Stimulated activated CD8-positive, alpha-beta memory T cell treated with anti-CD3 and anti-CD28 coated beads, Interleukin-15, amount 100 ng/mL, for 1 hour (primary cell): ENCODE measurements at places on chromosomes 2 and 18.

DNA sequence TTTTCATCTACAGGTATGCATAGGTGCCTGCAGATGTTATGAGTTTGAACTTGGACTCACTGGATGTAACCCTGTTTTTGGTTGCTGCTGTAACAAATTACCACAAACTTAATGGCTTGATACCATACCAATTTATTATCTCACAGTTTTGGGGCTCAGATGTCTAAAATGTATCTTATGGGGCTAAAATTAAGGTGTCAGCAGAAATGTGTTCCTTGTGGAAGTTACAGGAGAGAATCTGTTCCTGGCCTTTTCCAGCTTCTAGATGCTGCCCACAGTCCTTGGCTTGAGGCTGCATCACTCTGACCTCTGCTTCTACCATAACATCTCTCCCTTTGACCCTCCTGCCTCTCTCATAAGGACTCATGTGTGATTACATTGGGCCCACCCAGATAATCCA is 47.6 kb downstream of the POLE4 start:
- no peak for DNase-seq

DNA sequence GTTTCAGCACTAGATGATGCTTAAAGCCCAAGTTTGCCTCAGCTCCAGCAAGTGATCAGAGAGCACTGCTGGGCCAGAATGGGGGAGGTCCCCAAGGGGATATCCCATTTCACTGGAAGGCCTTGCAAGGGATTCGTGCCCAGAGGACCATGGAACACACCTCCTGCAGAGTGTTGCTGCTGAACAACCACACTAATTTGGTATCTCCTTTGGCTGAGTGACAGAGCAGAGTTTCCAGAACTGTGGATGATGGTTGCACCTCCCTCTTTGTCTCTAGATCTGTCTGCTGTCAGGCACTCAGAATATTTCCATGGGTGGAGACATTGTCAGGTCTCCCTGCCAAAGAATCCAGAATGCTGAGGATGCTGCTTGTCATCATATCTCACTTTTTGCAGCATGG is 484.8 kb upstream of the NETO1 start:
- no peak for DNase-seq

DNA sequence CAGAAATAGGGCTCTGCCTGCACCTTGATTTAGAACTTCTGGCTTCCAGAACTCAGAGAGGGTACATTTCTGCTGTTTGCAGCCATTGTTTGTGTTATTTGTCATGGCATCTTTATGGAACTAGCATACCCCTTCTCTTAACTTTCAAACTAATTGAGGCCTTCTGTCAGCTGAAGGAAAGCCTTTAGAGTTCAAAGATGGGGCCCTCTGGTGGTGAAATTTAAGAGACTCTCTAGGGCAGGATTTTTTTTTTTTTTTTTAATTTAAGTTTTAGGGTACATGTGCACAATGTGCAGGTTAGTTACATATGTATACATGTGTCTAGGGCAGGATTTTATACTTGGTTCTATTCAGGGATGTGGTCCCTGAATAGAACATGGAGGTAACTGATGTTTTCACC is 260.6 kb upstream of the LINC00305 start:
- no peak for DNase-seq

- no peak for DNase-seq
Measured at GRCh38 chr2:120750488-120751210, 15.0 kb downstream of the GLI2 start.

DNA sequence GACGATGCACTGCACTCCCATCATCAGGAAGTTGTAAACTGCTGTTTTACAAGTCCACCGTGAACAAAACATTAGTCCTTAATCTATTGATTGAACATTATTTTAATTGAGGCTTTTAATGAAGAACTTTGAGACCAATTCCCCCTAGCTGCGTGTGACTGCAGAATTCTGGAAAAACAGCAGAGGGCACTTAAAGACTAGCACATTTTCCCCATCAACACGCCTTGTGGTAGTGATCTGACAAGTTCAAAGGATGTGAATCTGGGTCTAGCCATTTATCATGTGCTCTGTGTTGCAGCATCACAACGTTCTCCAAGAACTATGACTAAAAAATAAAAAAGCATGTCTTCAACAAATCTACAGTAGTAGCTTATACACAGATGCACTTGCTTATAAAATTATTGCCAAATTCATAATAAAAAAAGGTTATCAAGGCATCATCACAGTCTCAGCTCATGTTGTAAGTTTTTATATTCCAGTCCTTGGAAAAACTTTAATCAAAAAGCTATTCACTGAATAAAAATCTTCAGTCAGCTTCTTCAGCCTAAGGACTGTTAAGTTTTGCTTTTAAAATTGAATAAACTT is 35.8 kb downstream of the SKOR2 start:
- DNase-seq, result no peak

DNA sequence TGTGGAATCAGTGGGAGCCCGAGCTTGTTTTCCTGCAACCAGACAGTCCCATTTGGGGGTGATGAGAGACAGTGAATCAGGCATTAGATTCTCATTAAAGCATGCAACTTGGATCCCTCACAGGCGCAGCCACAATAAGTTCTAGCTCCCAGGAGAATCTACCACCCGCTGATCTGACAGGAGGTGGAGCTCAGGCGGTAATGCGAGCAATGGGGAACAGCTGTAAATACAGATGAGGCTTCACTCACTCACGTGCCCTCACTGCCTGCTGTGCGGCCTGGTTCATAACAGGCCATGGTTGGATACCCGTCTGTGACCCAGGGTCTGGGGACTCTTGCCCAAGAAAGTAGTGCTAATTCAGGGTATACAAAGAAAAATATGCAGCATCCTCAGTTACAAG is 144.8 kb upstream of the RGPD4 start:
- no peak for DNase-seq

DNA sequence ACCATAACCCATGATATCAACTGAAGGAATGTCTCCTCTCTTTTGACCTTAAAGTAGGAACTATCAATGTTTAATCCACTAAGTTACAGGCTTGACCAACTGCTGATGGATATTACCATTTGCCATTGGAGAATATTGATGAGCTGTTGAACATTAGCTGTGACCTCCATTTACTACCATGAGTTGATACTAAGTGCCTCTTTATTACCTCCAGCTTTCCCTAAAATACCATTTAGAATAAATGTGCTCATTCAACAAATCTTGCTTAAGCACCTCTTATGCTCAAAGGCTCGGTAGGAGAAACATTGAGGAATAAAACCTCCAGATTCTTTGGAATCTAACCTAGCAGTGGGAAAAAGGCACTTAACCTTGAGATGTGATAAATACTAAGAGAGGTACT is 81.2 kb downstream of the FAM124B start:
- DNase-seq, result no peak

DNA sequence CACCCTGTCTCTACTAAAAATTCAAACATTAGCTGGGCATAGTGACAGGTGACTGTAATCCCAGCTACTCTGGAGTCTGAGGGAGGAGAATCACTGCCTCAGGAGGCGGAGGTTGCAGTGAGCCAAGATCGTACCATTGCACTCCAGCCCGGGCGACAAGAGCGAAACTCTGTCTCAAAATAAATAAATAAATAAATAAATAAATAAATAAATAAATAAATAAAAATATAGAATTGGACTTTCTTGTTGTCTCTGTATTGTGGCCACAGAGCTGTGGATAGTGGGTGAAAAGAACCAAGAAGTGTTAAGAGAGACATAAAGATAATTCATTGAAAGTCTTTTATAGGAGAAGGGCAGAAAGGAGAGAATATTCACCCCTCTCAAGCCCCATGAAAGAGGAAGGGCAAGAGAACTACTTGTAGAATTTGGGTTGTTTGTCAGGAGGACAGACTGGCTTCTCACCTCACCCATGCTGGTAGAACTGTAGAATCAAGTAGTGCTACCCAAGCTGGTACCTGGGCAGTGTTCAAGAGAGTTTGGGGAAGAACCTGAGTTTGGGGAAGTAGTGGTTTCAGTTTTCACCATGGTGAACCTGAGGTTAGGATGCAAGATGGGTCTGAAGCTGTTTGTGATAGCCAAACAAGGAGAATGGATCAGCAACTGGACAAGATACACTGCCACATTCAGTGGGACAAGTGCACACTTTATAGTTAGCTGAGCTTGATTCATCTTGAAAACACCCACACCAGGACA is 256.5 kb downstream of the CD226 start:
- no peak for DNase-seq

- DNase-seq, result no peak
Measured at GRCh38 chr2:162368494-162368893, 24.6 kb downstream of the GCA start.

DNA sequence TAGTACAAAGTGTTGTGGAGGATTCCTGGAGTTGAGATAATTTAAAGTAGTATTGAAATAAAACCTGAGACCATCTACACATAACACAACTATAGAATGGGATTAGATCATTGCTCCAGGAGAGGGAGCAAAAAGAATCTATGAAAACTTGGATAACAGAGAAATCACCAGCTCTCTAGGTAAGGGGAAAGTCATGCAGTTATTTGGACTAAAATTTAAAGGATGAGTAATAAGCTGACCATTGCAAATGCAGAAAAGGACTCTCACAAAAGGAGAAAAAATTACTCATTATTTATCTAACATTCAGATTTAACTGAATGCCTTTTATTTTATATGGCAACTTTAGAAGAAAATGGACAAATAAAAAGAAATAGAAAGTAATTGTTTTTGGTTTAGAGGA is 1399.8 kb upstream of the ACVR2A start:
- no peak for DNase-seq

GRCh38 chr18:42113529-42114191 is 158.6 kb downstream of the PIK3C3 start:
- DNase-seq, result no peak

- no peak for DNase-seq
Measured at GRCh38 chr2:142716463-142717242, 160.8 kb upstream of the KYNU start.

GRCh38 chr2:239640210-239640609 is 239.4 kb upstream of the HDAC4 start:
- no peak for DNase-seq

- DNase-seq, result no peak
Measured at GRCh38 chr18:41540237-41540871, 414.7 kb upstream of the PIK3C3 start.

DNA sequence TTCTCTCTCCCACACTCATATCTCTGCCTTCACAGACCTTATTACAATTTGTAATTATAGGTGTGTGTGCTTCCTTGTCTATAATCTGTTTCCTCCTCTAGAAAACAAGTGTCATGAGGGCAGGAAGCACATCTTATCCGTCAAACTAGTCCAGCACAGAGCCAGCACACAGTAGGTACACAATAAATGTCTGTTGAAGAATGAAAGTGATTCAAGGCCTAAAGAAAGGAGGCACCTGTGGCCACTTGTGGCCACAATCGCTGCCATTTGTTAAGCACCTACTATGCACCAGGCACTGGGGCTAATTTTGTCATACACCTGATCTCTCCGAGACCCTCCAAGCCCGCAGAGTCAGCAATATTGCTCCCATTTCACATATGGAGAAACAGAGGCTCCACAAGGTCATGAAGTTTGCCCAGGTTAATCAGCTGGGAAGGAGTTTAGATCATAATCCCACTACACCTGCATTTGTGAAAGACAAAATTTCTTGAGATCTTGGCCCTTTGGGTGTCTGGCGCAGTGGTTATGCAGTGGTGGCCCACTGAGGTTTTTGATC is 78.4 kb downstream of the TNS1 start:
- no peak for DNase-seq

- no peak for DNase-seq
Measured at GRCh38 chr2:202376460-202377206, 506 bp downstream of the BMPR2 start.

DNA sequence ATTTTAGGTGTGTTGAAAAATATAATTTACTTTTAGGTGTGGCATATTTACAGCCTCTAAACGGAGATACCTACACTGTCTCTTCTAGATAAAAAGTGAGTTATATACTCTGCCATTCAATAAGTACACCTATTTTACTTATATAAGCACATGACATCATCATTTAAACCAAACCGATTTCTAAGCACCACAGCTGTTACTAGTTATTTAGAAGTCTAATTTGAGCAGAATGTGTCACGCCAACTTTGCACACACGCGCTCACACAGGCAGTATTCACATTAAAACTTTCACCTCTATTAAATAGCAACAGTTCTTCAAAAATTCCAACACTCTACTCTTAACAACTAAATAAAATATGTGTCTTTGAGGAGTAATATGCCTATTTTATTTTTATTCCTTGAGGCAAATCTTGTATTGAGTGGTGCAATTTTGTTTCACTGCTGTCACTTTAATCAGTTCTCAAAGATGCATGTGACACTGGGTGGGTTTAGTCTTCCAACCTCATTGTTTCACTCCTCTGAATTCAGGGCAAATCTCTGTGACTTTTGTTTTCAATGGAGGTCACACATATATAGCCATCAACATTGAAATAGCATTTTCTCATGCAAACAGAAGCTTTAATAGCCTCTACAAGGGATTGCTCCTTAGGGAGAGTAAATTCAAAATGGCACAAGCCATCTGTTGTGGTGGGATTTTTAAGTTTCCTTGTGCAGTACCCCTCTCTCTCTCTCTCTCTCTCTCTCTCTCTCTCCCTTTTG is 721.0 kb downstream of the PLCL1 start:
- no peak for DNase-seq

GRCh38 chr2:86028766-86029381 is 76.8 kb downstream of the POLR1A start:
- no peak for DNase-seq

- DNase-seq, result no peak
Measured at GRCh38 chr2:38113981-38114708, 38.2 kb upstream of the CYP1B1 start.

DNA sequence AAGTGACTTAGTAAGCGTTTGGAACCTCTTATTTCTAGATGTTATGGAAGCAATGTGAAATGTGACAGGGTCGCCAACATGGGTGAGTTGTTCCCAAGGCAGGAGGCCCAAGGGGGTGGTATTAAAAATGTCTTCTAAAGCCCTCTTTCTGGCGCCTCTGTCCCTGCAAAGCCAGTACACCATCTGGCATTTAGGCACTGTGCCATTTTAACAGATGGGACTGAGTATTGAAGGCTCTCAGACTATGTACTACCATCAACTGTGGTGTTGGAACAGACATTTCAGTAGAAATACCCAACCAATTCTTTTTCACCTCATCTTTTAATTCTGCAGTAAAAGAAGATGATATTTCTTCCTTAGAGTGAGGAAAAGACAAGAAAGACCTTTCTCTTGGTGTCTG is 384.5 kb upstream of the MMADHC start:
- DNase-seq, result no peak

- no peak for DNase-seq
Measured at GRCh38 chr2:32064021-32064601, 755 bp downstream of the SPAST start.

GRCh38 chr18:36608107-36608506 is 220.7 kb downstream of the TPGS2 start:
- no peak for DNase-seq

- no peak for DNase-seq
Measured at GRCh38 chr2:80007777-80008503, 296.6 kb downstream of the LRRTM1 start.

DNA sequence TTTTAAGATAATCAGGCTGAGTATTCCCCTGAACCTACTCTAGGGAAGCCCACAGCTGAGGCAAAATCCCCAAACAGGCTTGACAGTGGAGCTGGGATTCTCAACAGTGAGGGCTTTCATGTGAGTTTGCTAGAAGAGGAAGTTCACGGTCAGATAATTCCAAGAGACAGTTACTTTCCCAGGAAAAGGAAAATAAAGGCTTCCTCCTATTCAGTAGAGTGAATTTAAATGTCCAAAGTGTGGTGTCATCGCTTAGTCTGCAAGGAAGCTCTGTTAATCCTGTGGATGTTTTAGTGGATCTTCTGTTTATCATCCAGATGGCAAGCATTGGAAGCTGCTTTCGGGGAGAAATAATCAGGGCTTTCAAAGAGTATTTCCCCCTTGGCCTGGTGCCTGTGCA is 119.8 kb downstream of the RPIA start:
- no peak for DNase-seq
